ENCODE measurements at places on chromosomes 3 and 15. TPM values are rescaled to one million over a fixed set of nuclear protein-coding genes. Genes with fewer than 3 reads are reported as not detected.

DNA sequence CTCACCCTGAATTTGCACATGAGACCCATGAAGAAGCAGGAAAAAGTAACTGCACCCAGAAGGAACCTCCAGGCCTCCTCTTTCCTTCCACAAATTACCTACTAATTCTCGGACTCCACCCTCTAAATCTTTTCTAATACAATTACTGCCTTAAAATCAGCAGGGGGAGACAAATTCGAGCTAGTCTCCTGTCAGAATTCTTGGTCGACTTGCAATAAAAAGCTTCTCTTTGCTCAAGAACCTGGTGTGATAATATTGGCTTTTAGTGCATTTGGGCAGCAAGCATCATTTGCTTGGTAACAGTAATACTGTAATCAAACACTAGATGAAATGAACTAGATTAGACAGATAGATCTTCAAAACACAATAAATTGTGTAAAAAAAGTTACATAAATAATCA, 281.9 kb downstream of the RAP2B start:
- no peaks in the 10 kb centered on the region for H3K4me1 ChIP-seq
- no peak overlapping the region for H3K27ac ChIP-seq
- H3K27me3 ChIP-seq, result no peaks in the 10 kb centered on the region
- DNase-seq, result no peak
- no peaks in the 10 kb centered on the region for H3K36me3 ChIP-seq

- no peak overlapping the region for H3K27ac ChIP-seq
- H3K36me3 ChIP-seq, result no peaks in the 10 kb centered on the region
- no peak overlapping the region for H3K4me3 ChIP-seq
- H3K4me1 ChIP-seq, result no peaks in the 10 kb centered on the region
- no peak for DNase-seq
These were observed 168.8 kb upstream of the TOPAZ1 start for GRCh38 chr3:44072601-44073540.

DNA sequence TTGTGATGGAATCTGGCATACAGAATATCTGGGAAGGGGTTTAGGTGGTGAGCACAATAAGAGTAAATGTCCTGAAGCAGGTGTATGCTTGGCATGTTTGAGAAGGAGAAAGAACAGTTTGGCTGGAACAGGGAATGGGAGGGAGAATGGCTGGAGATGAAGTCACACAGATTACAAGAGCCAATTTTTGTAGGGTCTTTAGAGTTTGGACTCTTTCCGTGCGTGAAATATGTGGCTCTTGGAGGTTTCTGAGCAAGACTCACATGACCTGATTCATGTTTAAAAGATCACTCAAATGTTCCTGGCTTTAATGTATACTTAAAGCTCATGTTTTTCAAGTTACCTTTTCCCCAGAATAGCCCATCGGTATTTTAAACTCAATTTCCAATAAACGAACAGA, 32.8 kb downstream of the SPRED1 start:
- H3K4me1 ChIP-seq, result no peaks in the 10 kb centered on the region
- H3K27ac ChIP-seq, result no peak overlapping the region
- no peaks in the 10 kb centered on the region for H3K36me3 ChIP-seq

- peaks cover 2% of the 10 kb centered on the region for H3K4me1 ChIP-seq
- H3K36me3 ChIP-seq, result peaks cover 12% of the 10 kb centered on the region
- no peak for DNase-seq
- no peaks in the 10 kb centered on the region for H3K27me3 ChIP-seq
- H3K27ac ChIP-seq, result no peak overlapping the region
These were observed 45.9 kb upstream of the ABHD10 start for GRCh38 chr3:111932946-111933345.

GRCh38 chr3:67196677-67197076, 198.6 kb downstream of the KBTBD8 start:
- no peak overlapping the region for H3K4me3 ChIP-seq
- no peaks in the 10 kb centered on the region for H3K36me3 ChIP-seq
- H3K4me1 ChIP-seq, result no peaks in the 10 kb centered on the region
- no peak overlapping the region for H3K27ac ChIP-seq

The RMDN3 gene
- total RNA-seq, result 38.2 TPM

The DOCK3 gene
- 0.54 TPM for total RNA-seq

The ACOX2 gene
- 18.6 TPM for total RNA-seq

The MNS1 gene
- 5.6 TPM for total RNA-seq
